ENCODE measurements at places on chromosomes 11 and 22.

- DNase-seq: peak; percentile 87
Measured at GRCh38 chr22:37198258-37199102, 10.4 kb upstream of the C1QTNF6 start.

DNA sequence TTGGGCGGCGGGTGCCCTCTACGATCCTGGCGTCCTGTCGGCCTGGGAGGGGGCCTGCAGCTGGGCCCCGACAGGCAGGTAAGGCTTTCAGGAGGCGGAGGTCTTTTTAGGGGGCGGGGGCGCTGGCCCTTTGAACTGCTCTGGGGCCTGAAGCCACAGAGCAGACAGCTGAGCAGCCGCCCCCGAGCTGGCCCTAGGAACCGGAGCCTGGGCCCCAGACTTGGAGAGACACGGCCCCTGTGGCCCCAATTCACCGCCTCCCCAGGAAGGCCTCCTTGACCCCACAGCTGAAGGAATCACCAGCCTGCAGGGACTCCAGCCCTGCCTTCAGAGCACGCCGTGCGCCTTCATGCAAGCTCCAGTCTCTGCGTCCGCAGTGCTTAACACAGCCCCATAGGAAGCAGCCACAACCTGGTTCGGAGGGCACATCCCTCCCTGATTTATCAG lies 618 bp upstream of the CERK start:
- DNase-seq: no peak

GRCh38 chr11:92384358-92384757 lies 159.7 kb downstream of the FAT3 start:
- no peak for DNase-seq

DNA sequence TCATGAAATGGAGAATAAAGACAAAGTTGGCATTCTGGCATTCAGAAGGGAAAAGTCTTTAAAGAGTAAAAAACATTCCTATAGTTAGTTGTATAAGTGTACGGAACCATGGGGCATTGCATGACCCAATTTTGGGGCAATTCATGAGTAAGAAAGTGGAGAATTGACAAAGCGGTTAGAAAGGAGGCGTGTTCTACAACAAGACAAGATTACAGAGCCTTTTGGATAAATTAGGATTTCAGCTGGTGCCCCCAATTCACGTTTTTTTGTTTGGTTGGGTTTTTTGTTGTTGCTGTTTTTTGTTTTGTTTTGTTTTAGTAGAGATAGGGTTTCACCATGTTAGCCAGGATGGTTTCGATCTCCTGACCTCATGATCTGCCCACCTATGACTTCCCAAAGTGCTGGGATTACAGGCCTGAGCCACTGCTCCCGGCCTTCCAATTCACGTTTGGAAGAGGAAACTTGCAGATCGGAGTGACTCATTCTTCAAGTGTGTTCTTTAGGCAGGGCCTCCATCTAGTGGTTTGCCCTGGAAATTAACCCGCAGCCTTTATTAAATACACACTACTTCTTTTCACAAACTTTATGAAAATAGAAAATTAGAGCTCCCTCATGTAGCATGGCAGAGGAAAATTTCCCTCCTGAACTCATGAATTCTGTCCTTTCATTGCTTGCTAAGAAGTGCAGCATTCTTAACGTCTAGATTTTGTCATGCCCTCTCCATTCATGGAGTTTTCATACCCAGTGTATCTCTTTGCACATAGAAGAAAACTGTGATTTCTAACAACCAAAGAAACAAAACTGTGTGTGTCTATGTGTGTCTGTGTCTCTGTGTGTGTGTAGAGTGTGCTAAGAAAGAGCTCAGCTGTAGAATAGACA lies 118.1 kb downstream of the BBOX1 start:
- DNase-seq: no peak

- no peak for DNase-seq
Measured at GRCh38 chr11:110373051-110373702, 56.6 kb upstream of the FDX1 start.

DNA sequence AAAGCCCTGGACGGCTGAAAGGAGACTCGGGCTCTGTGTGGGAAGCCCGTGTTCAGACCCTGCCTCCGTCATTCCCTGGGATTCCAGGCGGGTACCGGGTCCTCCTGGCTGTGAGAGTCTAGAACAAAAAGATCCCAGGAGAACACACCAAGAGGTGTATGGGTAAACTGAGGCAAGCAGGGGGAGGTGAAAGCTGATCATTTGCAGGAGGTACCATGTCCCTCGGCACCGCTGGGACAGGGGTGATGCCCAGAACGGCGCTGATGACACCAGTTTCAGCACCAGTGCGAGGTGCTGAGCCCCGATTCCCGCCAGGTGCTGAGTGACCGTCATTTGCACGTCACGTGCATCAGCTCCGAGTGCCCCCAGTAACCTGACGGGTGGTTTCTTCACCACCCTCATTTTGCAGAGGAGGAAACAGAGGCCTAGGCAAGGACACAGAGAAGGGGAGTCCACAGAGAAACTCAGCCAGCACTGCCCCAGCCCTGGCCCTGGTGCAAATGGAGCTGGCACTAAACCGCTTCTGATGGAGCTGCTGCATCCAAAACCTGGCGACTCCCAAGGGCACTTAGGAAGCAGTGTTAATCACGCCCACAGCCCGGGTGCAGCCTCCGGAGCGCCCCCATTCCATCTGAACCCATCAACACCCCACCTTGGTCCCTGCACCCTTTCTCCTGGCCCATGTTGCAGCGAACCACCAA lies 16.8 kb downstream of the MACROD1 start:
- DNase-seq: no peak

GRCh38 chr11:38456371-38456770 lies 1858.3 kb upstream of the RAG2 start:
- DNase-seq: no peak

GRCh38 chr11:94066901-94067429 lies 45.8 kb downstream of the HEPHL1 start:
- DNase-seq: no peak

Data from stimulated activated CD8-positive, alpha-beta memory T cell treated with anti-CD3 and anti-CD28 coated beads, Interleukin-4, amount 100 ng/mL, for 1 hour (primary cell).